ENCODE measurements at places on chromosomes 5 and 9.
A peak's percentile ranks its signal among the peaks of the same experiment; 100 is the strongest.

GRCh38 chr9:127847178-127847510, 7.3 kb downstream of the ENG start:
- DNase-seq: no peak

DNA sequence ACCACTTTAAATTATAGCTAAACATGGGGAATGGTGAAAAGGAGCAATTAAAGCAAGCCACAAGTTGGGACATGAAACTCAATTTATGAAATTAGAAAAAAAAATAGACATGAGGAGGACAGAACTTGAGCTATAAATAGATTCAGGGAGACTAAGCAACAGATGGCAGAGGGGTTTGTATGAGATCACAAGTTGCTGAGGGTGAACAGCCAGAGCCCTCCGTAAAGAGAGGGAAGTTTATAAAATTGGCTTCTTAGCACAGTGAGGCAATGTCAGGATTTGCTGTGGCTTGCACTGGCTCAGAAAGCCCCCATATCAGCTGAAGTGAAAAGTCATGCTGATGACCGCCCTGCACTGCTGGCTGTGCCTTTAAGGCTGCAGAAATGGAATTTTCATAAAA, 443.4 kb upstream of the CD180 start:
- DNase-seq: no peak

- DNase-seq: no peak
Observed at GRCh38 chr5:34576891-34577666, 79.0 kb upstream of the RAI14 start.

DNA sequence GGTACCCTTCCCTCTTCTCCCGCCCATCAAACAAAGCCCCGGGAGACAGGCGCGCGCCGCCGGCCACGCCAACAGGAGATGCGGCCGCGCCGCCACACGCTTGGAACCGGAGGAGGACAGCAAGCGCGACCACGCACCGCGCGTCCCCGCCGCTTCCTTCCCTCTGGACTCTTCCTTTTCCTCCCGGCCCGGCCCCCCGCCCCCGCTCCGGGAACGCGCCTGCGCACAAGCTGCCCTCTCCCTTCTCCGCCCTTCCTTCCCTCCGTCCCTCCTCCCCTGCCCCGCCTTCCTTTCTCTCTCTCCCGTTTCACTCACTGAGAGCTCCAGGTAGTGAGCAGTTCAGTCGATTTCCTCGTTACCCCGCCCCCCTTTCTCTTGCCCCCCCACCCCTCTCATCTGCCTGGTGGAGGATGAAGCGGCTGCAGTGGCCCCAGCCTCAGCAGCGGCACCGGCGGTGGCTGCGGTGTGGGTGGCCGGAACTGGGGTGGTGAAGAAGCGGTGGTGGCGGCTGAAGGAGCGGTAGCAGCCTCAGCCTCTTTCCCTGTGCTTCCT, at the start of gene RASA1:
Gene RASA1 (plus strand): TSS at position 310 of the 552 bp plus-strand sequence. CDS start 569 bp downstream, outside the sequence.
- peak; percentile 92 for DNase-seq

- no peak for DNase-seq
Observed at GRCh38 chr5:96751203-96752169, 56.3 kb downstream of the ERAP1 start.
